ENCODE measurements at places on chromosomes 12 and 14.
A peak's percentile ranks its signal among the peaks of the same experiment; 100 is the strongest.

- DNase-seq = no peak
Measured at GRCh38 chr12:113170926-113171325, 14.4 kb downstream of the DDX54 start.

- peak; percentile 37 for DNase-seq
Measured at GRCh38 chr12:19915392-19916195, 452.7 kb upstream of the PDE3A start.

- no peak for DNase-seq
Measured at GRCh38 chr14:21201732-21202462, 46.0 kb upstream of the OR5AU1 start.

- peak; percentile 88 for DNase-seq
Measured at GRCh38 chr12:122421821-122422729, at the start of gene CLIP1. TSS of gene CLIP1 (minus strand) at chr12:122422669. CDS start at chr12:122380452, 42,217 bp downstream.

GRCh38 chr12:89528434-89528833, 2.6 kb upstream of the POC1B start:
- no peak for DNase-seq

GRCh38 chr12:79706156-79706555, 15.4 kb upstream of the PAWR start:
- DNase-seq = no peak

- DNase-seq = no peak
Measured at GRCh38 chr12:65084579-65084978, 36.5 kb downstream of the WIF1 start.

DNA sequence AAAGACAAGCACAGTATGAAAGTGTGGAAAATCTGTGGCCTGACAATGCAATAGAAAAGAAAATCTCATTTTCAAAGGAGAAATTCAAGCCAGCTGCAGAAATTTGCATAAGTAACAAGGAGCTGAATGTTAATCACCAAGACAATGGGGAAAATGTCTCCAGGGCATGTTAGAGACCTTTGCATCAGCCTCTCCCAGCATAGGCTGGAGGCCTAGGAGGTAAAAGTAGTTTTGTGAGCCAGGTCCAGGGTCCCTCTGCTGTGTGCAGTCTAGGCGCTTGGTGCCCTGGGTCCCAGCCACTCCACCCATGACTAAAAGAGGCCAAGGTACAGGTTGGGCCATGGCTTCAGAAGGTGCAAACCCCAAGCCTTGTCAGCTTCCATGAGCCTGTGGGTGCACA, 58.3 kb downstream of the TESPA1 start:
- no peak for DNase-seq

DNA sequence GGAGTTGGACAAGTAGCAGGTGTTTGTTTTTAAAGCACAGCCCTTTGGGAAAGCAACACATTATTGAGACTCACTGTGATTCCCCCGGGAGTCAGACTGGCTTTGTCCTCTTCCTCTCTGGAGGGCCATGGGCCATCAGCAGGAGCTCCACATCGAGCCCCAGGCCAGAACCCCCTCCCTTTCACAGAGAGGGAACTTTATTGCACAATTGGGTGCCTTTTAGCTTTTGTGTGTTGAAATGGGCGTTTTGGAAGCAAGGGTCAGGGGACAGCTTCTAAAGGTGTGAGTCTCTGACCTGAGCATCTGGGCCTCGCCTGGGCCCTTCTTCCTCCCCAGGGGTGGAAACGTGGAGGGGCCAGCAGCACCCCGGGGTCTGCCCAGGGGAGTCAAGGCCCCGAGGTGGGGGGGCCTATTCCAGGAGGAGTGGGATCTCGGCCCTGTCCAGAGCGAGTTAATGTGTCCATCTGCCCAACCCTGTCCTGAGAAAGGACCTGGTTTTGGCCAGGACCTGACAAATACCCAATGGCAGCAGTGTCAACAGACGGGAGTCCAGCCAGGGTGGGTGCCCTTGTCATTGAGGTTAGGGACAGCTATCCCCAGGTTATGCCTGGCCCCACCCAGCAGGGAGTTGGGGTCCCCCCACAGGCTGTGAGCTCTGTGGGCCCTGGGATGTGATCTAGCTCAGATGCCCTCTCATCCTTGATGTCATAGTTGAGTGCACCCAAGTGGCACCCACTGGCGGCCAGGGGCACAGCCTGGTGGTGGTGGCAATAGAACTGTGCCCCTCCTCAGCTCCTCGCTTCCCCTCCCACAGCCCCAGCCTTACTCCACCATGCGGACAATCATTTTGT, 37.1 kb downstream of the SLC8B1 start:
- no peak for DNase-seq

- peak; percentile 62 for DNase-seq
Measured at GRCh38 chr12:15662303-15662980, 126.7 kb downstream of the EPS8 start.

GRCh38 chr14:81466854-81467253, 66.7 kb upstream of the STON2 start:
- DNase-seq = no peak

DNA sequence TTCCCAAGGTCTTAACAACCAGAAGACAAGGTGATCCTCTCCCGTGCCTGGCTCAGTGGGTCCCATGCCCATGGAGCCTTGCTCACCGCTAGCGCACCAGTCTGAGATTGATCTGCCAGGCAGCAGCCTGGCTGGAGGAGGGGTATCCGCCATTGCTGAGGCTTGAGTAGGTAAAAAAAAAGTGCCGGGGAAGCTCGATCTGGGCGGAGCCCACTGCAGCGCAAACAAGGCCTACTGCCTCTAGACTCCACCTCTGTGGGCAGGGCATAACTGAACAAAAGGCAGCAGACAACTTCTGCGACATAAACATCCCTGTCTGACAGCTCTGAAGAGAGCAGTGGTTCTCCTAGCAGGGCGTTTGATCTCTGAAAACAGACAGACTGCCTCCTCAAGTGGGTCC, 104.0 kb downstream of the C14orf39 start:
- no peak for DNase-seq

- DNase-seq = no peak
Measured at GRCh38 chr14:89540830-89541470, 123.9 kb upstream of the FOXN3 start.

DNA sequence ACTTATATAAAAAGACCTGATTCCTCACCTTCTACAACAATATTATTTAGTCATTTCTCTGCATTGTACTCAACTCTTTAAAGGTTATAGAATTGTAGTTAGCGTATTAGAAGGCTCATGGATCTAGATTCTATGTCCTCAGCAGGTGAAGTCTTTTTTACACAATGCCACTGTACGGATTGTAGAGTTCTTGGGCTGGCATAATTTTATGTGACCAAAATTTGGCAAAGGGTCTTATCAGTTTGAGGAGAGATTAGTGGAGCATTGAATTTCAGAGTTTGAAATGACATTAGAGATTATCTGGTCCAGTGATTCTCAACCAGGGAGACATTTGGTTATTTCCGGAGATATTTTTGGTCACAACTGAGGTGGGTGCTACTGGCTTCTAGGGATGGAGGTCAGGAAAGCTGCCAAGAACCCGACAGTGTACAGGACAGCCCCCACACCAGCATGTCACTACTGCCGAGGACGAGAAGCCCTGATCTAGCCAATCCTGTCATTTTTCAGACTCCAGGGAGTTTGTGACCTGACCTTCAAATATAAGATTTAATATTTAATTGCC, 63.9 kb downstream of the BICD1 start:
- no peak for DNase-seq

- DNase-seq = peak; percentile 7
Measured at GRCh38 chr14:30607156-30607780, 14.9 kb upstream of the SCFD1 start.

GRCh38 chr14:102015771-102016170, 51.4 kb downstream of the DYNC1H1 start:
- DNase-seq = no peak

GRCh38 chr14:104087505-104087904, 2.0 kb downstream of the ASPG start:
- DNase-seq = no peak

- no peak for DNase-seq
Measured at GRCh38 chr12:30447061-30447750, 248.5 kb downstream of the IPO8 start.

DNA sequence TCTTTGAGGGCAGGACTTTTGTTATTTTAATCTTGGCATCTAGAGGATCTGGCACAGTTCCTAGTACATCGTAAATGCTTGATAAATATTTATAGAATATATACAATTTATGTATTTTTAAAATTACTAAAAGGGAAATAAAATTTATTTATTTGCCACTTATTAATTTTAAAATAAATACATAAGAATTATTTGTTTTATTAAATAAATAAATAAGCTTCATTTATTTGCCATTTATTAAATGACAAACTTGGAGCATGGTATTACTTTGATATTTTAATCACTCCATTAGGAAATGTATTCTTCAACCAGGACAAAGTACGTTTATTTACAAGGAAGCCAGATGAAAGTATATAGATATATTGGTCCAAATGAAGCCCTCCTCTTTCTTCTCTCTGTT, 118.7 kb upstream of the LRIG3 start:
- DNase-seq = no peak

DNA sequence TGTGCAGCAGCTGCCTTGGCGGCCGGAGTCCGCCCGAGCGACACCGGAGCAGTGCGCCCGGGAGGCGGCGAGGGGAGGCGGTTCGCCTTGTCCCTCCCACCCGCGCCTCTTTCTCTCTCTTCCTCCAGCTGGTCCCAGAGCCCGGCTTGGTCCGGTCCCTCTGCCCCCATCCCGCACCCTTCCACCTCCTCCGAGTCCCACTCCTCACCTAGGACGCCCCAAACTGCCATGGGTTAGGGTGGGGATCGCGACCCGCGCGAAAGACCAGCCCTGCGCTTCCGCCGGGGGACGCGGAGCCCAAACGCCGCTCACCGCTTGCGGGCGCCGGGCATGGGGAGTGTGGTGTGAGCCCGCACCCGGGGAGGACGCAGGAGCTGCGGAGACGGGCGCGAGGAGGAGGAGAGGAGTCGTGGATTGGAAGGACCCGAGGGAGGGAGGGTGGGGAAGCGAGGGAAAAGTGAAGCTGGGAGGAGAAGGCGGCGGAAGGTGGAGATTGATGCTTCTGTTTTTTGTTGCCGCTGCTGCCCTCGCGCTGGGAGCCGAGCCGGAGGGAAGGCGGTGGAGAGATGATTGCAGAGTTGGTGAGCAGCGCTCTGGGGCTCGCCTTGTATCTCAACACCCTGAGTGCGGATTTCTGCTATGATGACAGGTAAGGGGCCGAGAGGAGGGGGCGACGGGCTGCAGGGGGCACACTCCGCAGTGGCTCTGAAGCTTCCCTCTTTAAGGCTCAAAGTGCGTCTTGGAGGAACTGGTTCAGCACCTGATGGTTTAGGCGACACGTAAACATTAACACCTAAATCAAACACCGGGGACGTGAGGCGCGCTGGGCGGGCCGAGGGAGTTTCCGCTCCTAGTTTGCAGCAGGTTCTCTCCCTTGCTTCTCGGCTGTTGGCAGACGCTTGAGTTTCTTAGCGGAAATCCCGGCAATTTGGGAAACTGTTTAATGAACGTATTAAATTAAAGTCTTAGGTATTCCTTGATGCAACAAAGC, 610 bp downstream of the TMTC2 start:
- peak; percentile 67 for DNase-seq

Data from ACHN (cell line).